ENCODE measurements at places on chromosomes 16 and 17.

DNA sequence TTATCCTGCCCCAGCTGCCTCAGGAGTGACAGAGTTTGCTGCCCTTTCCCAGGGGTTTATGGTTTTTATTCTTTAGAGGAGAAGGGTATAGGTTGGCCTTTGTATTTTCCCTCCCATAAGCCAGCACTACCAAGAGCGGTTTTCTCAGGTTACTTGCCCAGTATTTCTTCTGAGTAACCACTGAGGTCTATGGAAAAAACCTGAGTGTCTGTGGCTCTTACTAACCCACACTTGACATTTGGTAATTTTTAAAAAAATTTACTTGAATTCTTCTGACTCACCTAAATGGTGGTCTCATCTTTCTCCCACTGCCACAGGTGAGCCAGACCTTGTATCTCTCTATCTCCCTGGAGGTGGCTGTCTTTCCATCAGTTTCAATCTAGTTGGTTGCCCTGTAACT, 6.0 kb downstream of the SLC7A6 start:
- DNase-seq: no peak

- no peak for DNase-seq
Observed at GRCh38 chr16:79809376-79809775, 208.8 kb upstream of the MAF start.

GRCh38 chr16:49462989-49463371, 89.4 kb downstream of the C16orf78 start:
- no peak for DNase-seq

GRCh38 chr16:81544261-81544660, 99.7 kb downstream of the CMIP start:
- DNase-seq: no peak

GRCh38 chr16:81737885-81738536, 41.1 kb upstream of the PLCG2 start:
- DNase-seq: peak; percentile 65

DNA sequence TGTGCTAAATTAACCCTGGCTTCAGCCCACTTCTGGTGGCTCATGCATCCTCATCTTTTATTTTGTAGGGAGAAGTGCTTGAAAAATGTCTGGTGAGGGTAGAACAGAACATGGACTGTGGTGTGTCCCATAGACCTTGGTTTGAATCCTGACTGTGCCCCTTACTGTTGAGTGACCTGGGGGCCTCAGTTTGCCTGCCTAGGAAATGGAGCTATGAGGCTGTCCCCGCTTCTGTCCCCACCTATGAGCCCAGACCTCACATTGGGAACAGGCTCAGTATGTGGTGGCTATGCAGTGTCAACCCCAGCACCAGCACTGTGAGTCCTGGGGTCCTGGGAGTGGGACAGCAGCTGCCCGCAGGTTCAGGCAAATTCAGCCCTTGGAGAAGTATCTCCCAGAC, 186.3 kb upstream of the GSE1 start:
- DNase-seq: no peak

- DNase-seq: no peak
Observed at GRCh38 chr16:30985401-30986128, 558 bp downstream of the HSD3B7 start.

DNA sequence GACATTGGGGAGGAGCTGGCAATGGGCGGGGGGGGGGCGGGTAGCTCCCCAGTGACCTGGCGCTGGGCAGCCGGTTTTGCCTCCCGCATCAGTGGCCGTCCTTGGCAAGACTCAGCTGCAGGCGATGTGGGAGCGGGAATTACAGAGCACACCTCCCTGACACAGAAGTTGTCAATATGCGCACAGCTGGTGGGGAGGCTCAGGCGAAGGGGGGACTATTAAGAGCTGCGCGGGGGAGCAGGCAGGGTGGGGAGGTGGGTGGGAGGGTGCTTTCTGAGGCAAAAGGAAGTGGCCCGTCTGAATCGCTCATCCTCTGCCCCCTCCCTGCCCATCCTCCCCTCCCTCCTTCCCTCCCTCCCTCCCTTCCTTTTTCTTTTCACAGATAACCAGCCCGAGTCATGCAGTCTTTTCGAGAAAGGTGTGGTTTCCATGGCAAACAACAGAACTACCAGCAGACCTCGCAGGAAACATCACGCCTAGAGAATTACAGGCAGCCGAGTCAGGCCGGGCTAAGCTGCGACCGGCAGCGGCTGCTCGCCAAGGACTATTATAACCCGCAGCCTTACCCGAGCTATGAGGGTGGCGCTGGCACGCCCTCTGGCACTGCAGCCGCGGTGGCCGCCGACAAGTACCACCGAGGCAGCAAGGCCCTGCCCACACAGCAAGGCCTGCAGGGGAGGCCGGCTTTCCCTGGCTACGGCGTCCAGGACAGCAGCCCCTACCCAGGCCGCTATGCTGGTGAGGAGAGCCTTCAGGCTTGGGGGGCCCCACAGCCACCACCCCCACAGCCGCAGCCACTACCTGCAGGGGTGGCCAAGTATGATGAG, 44.0 kb downstream of the SREBF1 start:
- DNase-seq: peak; percentile 84

- DNase-seq: no peak
Observed at GRCh38 chr17:38731526-38732294, 1.6 kb downstream of the CISD3 start.

GRCh38 chr16:66116163-66117002, 250.1 kb upstream of the CDH5 start:
- peak; percentile 82 for DNase-seq

DNA sequence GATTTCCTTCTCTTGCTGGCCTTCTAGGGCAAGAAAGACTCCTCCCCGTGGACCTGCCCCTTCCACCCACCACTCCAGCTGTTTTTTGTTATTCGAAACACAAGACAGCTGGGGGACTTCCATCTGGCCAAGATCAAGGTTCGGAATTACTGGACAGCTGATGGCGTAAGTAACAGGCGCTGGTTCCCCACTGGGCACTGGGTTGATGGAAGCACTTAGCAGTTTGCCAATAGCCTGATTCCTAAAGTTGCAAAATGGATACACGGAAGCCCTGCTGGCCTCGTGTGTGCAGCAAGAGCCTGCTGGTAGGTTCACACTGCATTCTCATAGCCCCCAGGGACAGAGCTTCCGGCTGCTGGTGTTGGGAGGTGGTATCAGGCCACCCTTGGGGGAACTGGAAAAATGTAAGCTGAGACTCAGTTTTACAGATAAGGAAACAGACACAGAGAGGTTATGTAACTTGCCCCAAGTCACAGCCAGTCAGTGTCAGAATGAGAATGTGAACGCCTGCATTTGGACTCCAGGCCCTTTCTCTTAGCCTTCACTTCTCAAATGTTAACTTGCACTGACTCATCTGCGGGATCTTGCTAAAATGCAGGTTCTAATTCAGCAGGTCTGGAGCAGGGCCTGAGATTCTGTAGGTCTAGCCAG, 171.7 kb downstream of the KATNIP start:
- peak; percentile 39 for DNase-seq

DNA sequence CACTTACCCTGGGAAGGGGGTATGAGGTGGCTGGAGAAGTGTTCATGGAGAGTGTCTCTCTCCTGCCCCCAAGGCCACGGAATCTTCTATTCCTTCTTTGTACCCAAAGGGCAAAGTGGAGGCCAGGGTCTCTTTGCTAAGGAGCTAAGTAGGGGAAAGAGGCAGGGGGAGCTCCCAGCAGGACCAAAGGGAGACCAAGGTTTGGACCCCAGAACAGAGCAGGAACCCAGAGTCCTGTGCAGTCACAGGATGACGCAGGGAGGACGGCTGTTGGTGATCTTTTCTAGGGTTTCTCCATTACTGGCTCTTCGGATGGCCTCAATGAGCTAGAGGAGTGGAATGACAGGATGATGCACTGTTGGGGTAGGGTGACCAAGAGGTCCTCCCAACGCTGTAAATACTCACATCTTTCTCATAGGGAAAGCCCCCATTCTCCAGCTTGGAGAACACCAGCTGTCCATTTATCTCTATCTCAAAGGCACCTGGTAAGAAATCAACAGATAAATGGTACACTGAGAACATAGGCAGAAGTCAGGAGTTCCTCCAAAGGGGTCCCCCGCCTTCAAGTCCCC, 966 bp downstream of the MIEN1 start:
- no peak for DNase-seq

- no peak for DNase-seq
Observed at GRCh38 chr16:7317982-7318381, 14.7 kb upstream of the RBFOX1 start.

DNA sequence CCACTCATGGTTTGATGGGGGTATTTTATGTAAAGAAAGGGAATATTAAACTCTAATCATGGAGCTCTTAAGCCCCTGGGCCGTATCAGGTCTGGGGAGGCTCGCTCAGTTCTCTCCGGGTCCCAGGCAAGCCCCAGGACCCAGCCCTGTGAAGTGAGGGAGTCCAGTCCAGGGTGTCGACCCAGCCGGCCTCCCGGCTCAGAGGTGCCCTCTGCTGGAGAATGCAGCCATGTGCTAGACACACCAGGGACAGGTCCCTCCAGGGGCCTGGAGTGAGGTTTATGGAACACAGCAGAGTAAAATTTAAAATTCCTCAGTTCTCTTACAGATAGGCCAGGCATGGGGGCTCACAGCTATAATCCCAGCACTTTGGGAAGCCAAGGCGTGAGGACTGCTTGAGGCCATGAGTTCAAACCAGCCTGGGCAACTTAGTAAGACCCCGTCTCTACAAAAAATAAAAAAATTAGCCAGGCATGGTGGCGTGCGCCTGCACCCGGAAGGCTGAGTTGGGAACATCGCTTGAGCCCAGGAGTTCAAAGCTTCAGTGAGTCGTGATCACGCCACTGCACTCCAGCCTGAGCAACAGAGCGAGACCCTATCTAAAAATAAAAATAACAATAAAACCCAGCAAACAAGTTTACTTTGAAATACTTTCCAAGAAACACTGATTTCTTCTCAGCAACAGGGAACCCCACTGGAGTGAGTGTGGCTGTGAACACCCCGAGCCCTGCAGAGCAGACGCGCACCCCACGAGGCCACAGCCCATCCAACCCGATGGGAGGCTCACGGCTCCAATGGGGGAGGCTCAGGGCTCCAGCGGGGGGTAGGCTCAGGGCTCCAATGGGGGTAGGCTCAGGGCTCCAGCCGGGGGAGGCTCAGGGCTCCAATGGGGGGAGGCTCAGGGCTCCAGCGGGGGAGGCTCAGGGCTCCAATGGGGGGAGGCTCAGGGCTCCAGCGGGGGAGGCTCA, 72.2 kb downstream of the ZNF778 start:
- DNase-seq: peak; percentile 55

DNA sequence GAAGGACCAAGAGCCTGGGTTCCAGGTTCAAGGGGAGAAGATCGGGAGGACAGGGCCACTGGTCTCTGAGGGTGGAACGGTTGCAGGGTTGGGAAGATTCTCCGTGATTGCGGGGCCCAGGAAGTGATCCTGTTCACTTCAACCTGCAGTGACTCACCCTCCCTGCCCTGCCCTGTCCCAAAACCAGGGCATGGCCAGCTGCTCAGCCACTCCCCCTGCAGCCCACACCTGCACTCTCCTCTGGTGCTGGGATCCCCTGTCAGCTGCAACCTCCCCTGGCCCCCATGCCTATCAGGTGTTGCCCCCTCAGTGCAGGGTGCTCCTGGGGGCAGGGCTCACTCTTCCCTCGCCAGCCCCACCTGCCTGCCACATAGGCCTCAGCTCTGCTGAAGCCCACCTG, 1.1 kb downstream of the RUNDC3A start:
- DNase-seq: no peak

GRCh38 chr16:67517661-67518423, 10.8 kb upstream of the RIPOR1 start:
- DNase-seq: no peak

DNA sequence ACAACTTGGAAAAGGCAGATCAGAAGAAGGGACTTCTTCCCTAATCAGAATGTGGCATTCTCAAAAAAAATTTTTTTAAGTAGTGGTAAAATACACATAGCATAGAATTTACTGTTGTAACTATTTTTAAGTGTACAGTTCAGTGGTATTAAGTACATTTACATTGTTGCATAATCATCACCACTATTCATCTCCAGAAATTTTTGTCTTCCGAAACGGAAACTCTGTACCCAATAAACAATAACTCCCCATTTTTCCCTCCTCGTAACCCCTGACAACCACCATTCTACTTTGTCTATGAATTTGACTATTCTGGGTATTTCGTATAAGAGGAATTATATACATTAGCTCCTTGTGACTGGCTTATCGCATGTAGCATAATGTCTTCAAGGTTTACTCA, 18.9 kb downstream of the METTL9 start:
- DNase-seq: no peak

- DNase-seq: no peak
Observed at GRCh38 chr17:57277923-57278604, 21.7 kb downstream of the MSI2 start.

DNA sequence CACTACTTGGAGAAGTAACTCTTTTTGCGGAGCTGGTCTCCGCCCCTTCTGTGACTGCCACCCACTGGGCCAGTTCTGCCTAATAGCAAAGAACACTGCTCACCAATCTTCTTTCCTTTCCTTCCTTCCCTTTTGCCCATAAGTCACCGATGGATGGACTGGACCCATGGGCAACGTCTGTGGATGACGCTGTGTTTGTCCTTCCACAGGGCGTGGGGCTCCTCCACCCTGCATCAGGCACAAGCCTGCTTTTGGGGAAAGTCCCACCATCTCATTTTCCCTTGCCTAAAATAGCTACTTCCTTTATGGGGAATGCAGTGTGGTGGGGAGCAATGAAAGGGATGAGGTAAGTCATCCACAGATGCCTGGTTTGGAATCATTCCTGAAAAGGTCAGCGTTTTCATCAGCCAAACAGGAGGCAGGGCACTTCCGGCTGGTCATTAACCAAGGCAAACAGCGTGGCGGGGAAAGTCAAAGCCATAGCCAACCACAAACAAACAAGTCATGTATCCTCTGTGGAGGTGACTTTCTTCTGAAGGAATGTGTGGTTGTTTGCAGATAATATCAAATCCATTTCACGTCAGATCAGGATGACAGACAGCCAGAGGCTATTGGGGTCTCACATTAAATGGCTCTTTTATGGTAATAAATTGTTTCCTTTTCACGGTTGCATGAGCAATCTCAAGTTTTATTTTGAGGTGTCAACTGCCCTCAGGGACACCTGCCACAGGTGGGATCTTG, 30.7 kb upstream of the MED9 start:
- DNase-seq: peak; percentile 90

GRCh38 chr17:77453613-77454241, 313.0 kb downstream of the SEC14L1 start:
- no peak for DNase-seq

DNA sequence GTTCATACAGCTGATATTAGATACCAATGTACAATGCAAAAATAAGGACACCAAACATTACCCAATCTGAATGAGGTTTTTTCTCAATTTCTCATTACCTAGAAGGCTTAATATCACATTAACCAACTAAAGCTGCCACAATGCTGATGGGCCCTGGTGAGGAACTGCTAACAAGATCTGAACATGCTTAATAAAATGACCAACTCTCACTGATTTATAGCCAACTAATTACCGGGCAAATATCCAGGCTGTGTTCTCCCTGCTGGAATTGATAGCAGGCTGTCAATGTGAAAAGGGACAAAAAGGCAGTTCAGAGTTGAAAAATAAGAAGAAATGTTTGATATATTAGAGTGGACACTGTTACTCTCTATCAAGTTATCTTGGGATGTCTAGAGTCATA, 124.6 kb downstream of the TOX3 start:
- DNase-seq: no peak

DNA sequence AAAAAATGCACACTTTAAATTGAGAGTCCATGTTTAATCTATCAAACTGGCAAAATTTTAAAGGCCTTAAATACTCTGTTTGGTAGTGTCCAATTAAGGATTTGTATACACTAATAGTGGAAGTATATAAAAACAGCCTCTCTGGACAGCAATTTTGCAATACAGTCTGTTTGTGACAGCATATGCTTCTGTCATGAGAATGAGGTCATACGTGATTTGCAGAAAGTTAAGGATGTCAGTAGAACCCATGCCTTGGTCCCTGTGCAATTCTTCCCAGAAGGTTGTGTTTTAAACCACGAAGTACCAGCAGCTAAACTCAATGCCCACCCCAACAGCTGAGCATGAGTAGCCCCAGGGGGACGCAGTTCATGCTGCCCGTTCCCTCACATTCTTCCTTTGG, 78.4 kb downstream of the AIPL1 start:
- DNase-seq: no peak
